AG04450 (cell line): ENCODE measurements at places on chromosomes 3 and 15.

GRCh38 chr3:54356261-54357045, 234.1 kb downstream of the CACNA2D3 start:
- no peak for DNase-seq

GRCh38 chr3:9194509-9195184, 54.8 kb downstream of the SRGAP3 start:
- no peak for DNase-seq

DNA sequence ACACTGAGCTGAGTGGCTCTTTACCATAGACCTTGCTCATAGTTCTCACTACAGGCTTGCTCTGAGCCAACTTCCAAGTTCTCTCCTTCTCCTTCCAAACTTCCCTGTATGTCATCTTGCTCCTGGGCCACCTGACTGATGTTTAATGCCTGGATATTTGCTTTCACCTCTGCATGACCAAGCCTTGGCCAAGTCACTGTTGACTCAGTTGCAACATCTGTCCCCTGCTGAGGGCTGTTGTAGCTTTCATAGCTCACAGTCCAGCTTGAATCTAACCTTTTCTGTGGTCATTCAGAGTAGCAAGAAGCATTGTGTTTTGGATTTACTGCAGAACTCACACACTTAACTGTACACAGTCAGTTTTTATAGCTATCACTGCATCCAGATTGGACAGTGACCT, 171.8 kb upstream of the ROPN1 start:
- DNase-seq, result no peak

GRCh38 chr15:101059381-101060341, 140.5 kb downstream of the LRRK1 start:
- DNase-seq, result no peak

- DNase-seq, result no peak
Measured at GRCh38 chr3:188491276-188491687, 337.3 kb downstream of the LPP start.
